ENCODE measurements at places on chromosomes 6 and 20.
A peak's percentile ranks its signal among the peaks of the same experiment; 100 is the strongest.

- no peak for DNase-seq
Observed at GRCh38 chr6:21138336-21139069, 455.0 kb upstream of the SOX4 start.

DNA sequence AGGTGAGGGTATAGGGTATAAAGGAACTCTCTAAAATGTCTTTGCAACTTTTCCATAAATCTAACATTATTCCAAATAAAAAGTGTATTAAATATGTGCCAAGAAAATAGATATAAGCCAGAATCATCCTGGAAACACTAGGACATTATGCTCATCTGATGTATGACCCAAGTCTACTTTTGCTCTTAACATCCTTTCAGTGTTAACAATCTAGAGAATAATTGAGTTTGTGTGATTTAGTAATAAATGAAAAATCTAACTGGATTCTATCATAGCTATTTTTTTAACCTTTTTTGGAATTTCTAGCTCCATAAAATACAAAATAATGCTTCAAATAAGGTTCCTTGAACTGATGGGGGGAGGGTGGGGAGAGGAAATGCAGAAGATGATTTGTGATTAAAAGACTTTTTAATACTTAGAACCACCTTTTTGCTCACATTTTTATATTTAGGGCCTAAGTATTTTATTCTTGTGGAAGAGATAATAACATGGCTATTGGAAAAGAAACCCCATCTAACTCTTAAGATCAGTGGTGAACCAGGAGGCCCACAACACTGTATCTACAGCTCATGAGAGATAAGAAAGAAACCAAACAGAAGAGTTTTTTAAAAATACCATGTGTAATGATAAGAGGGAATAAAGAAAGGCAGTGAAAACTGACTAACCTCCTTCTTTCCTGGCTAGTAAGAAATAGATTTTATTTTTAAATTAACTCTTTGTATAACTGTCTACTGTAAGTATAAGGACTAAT lies 68.5 kb downstream of the PDSS2 start:
- no peak for DNase-seq

GRCh38 chr6:25166955-25167748 lies 112.0 kb upstream of the CARMIL1 start:
- no peak for DNase-seq

- DNase-seq: no peak
Observed at GRCh38 chr6:25972128-25972527, 9.5 kb downstream of the TRIM38 start.

- no peak for DNase-seq
Observed at GRCh38 chr6:15907914-15908518, 220.9 kb upstream of the MYLIP start.

- no peak for DNase-seq
Observed at GRCh38 chr6:15763837-15764236, 101.0 kb upstream of the DTNBP1 start.

DNA sequence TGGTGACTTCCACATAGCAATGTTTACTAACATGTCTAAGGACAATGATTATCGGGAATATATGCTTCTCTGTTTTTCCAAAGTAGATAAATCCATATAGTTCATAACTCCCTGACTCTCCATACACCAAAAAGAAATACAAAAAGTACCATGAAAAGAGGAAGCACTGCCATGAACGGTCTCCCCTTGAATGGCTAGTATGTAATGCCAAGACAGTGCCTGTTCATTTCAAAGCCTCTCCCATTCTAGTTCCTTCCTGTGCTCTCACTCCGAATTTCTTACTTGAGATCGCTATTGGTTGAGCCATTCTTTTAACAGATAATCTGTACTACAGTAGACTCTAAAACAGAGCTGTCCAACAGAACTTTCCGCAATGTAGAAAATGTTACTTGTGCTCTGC lies 54.8 kb upstream of the EDN1 start:
- DNase-seq: no peak

- no peak for DNase-seq
Observed at GRCh38 chr20:46367967-46368901, 38.2 kb downstream of the ELMO2 start.

DNA sequence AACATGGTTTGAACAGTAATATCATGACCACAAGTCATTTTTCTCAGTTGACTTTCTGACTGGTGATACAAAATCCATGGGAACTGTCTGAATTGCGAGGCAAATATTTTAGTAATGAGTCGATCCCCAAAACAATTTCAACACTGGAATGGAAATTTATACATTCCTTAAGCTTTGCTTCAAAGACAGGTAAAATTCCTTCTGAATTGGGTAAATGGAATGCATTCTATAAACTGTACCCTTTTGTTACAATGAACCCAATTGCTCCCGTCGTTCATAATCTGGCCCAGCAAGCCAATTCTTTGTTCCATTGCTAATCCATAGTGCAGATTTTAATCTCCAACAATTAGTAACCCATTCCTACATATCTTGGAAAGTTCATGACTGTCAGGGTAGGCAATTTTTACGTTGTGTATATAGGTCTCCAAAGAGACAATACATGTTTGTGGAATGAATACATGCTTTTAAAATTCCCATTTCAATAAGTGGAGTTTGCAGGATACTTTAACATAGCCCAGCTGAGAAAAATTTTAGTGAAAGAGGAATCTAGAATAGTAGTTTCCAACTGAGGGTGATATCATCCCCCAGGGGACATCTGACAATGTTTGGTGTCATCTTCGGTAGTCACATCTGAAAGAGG lies 32.7 kb downstream of the CYP24A1 start:
- DNase-seq: no peak

DNA sequence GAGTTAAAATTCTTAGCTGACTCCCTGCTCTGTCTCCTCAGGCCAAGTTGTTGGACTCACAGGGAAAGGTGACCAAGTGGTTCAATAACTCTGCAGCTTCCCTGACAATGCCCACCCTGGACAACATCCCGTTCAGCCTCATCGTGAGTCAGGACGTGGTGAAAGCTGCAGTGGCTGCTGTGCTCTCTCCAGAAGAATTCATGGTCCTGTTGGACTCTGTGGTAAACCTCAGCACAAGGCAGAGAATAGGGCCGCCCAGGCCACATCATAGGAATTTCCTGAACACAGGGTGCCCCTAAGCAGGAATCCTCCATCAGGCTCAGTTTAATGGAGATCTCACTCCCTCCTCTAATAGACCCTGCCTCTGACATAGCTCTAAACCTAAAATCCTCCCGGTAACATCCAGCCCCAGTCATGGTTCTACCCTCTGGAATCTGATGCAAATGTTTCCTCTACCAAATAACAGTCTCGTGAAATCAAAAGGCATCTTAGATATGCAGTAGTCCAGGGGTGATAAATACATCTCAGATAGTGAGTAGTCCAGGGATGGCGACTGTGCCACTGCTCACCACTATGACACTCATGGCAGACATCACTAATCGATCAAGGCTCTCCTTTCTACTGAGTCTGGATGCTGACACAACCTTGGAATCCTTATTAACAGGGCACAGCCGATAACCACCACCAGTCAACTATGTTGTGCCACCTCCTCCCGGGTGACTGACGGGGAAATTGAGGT lies 18.3 kb downstream of the BPIFB1 start:
- DNase-seq: no peak

- no peak for DNase-seq
Observed at GRCh38 chr6:133807501-133807900, 81.4 kb upstream of the TCF21 start.

- DNase-seq: no peak
Observed at GRCh38 chr6:101936516-101936915, 543.0 kb downstream of the GRIK2 start.

GRCh38 chr6:133585978-133586377 lies 302.9 kb upstream of the TCF21 start:
- no peak for DNase-seq

- DNase-seq: peak; percentile 37
Observed at GRCh38 chr6:18501663-18502013, 114.5 kb downstream of the RNF144B start.

GRCh38 chr20:22428051-22428450 lies 156.3 kb downstream of the FOXA2 start:
- no peak for DNase-seq

DNA sequence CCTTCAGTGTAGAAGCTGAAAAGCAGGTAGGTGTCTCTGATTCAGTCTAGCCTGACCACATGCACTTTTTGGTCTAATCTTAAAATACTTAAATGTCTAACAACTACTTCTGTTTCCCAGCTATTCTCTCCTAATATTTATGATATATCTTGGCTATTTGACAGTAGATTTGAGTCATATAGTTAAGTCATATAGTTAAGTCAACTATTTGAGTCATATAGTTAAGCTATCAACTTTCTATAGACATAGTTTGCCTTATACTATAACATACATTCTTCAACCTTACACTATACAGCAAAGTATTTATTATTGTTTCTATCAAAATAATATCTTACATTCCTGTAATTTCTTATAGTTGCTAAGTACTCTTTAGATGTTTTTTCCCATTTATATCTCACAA lies 110.9 kb downstream of the GMDS start:
- DNase-seq: no peak

DNA sequence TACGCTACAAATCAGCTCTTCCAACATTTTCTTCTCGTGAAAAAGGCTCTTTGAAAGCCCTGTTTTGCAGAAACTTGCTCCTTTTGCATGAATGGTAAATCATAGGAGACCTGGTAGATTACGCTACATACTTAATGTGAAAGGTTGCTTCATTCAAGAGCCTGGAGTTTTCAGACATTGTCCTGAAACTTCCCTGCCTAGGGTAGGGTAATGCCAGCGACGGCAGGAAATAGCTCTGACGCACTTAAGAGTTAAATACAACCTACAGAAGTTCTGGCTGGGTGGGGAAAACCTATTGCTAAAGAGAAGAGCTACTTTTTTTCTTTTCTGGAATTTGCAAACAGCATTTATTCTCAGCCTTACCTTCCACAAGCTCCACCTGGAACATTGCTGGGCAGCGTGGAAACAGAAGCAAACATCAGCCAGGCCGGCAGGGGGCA lies 144.5 kb downstream of the LPA start:
- DNase-seq: no peak

GRCh38 chr20:37899105-37900045 lies 3.6 kb upstream of the VSTM2L start:
- no peak for DNase-seq

DNA sequence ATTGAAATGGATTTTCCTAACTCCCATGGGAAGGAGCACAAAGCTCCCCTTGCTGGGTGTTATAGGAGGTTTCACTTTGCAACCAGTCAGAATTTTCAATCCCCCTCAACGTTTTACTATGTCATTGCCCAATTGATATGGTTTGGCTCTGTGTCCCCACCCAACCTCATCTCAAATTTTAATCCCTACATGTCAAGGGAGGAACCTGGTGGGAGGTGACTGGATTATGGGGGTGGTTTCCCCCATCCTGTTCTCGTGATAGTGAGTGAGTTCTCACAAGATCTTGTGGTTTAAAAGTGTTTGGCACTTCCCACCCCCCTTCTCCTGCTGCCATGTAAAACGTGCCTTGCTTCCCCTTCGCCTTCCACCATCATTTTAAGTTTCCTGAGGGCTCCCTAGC lies 62.9 kb downstream of the ZMYND8 start:
- DNase-seq: no peak

DNA sequence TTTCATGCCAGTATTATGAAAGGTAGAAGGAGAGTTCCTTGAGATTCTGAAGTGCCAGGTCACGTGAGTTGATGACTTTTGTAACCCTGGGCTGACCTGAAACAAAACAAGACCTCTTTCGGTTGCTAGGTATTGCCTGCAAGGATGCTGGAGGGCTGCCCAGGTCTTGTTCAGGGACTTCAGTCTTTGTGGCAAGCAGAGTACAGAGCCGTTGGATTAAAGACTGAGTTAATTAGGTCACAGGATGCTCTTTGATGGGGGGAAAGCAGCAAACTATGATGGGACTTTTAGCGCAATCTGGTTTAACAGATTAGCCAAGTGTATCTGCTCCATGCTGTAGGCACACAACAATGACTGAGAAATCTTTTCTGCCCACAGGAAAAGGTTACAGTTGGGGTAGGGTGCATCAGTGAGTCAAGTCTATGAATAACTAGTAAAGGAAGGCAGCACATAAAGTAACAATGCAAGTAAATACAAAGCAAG lies 12.8 kb upstream of the ELOVL5 start:
- no peak for DNase-seq

- DNase-seq: peak; percentile 57
Observed at GRCh38 chr20:11231742-11232648, 558.2 kb upstream of the JAG1 start.

GRCh38 chr6:44352259-44352658 lies 9.8 kb downstream of the SPATS1 start:
- DNase-seq: no peak

DNA sequence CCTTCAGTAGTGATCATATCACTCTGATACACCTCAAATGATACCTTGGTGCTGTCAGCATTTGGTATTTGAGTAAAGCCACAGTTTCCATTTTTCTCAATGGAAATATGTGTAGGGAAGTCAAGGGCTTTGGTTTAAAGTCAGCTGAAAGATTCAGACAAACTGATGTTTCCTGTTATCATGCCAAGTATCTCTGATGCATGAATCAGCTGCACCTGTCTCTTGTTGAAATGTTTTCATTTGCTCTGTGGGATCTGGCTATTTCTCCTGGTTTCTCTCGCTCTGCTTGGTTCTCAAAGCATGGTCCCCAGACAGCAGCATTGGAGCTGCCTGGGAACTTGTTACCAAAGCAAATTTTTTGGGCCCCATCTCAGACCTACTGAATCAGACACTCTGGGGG lies 23.5 kb downstream of the ZFP64 start:
- DNase-seq: no peak

- peak; percentile 29 for DNase-seq
Observed at GRCh38 chr6:29792123-29793035, 35.2 kb upstream of the HLA-G start.

GRCh38 chr6:155710704-155711103 lies 255.1 kb upstream of the NOX3 start:
- no peak for DNase-seq

DNA sequence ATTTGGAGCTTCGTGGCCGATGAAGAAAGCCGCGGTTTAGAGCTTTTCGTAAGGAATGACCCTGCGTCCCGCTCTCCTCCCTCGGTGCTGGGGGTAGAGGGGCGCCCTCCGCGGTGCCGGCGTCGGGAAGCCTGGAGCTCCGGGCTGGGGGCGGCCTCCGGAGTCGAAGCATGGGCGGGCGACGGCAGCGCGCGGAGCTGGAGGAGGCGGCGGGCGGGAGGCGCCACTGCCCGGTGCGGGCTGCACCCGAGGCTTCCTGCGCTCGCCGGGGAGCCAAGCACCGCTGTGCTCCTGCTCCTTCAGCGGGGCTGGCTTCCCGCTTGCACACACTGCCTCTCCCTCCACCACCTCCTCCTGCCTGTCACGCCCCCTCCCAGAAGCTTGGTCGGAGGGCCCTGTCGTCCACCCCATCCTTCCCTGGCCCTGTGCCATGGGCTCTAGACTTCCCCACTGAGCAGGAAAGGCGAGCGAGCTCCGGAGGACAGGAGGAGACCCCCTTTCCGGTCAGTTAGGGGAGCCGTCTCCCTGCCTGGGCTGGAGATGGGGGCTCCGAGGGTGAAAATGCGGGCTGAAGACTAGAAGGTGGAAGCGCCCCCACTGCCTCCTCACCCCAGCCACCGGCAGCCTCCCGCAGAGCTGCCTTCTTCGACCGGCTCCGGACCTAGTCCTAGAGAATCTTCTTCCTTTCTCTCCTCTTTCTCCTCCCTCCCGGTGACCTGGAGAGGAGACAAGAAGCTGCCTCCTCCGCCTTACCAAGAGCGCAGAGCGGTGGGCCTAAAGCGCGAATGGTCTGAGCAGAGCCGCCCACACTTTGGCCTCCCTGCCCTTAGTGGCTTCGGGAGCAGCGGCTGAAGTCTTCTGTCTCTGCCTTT lies 1.8 kb downstream of the CDH4 start:
- no peak for DNase-seq

Data from globus pallidus (tissue), 1 donor.